ENCODE measurements at places on chromosomes 6 and 20.

GRCh38 chr6:21636876-21637275 is 43.3 kb downstream of the SOX4 start:
- DNase-seq: no peak

DNA sequence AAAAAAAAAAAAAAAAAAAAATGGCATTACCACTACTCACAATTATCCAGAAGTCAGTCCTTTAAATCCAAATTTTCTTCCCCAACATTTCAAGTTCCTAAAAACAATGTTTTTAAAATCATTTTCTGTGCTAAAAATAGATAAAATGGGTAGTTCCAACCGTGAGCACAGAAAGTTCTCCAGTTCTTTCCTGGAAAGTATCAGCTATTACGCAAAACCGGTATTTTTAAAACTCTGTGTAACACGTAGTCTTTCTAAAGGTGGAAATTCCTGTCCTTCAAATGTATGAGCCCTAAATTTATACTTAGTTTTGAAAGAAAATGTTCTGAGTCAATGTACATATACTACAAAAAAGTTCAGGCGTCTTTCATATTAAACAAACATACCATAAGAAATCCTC is 83.5 kb upstream of the SCAF8 start:
- DNase-seq: no peak

GRCh38 chr6:95094751-95095663 is 482.3 kb upstream of the MANEA start:
- DNase-seq: no peak

DNA sequence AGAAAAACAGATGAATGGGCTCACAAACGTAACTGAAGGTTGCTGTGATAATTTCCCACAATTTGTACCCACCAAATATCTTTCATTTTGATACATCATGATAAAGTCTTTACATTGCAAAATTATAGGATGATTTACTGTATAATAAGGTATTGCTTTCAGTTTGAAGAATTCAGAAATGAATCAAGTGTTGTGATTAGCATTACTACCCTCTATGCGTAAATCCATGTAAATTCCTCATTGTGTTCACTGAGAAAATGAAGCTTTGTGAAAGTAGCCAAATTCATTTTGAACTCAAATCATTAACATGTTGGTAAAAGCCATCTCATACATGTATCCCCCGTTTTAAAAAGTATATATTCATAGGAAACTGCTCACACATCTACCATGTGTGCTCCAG is 379.4 kb downstream of the ESR1 start:
- no peak for DNase-seq

DNA sequence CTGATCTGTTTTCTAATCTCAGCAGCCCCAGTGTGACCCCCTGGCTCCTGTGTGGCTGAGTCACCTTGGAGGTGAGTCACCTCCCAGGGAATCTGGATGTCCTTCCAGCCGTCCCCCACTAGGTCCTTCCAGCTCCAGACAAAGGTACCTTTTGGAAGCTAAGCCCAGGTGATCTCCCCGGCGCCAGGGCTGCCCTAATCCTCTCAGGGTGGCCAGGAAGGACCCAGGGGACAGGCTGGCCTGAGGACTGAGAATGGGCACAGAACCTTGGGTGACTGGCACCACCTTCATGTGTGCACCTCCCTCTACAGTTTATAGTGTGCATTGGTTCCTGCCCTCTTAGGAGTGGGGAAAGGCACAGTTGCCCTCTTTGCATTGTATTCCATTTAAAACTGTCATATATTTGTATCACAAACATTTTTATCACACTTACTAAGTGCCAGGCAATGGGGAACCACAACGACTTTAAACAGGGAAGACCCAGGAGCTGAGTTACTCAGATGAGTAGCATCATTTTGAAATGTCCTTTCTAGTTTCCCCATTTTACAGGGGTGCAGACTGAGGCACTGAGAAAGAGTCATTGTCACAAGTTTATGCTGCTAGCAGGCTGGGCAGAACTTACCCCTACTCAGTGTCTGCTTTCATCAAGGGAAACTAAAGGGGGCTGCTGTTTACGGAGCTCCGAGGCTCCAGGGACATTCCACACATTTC is 2.6 kb upstream of the BPIFB4 start:
- peak; percentile 8 for DNase-seq

- DNase-seq: no peak
Observed at GRCh38 chr20:49510562-49511122, 28.2 kb upstream of the KCNB1 start.

DNA sequence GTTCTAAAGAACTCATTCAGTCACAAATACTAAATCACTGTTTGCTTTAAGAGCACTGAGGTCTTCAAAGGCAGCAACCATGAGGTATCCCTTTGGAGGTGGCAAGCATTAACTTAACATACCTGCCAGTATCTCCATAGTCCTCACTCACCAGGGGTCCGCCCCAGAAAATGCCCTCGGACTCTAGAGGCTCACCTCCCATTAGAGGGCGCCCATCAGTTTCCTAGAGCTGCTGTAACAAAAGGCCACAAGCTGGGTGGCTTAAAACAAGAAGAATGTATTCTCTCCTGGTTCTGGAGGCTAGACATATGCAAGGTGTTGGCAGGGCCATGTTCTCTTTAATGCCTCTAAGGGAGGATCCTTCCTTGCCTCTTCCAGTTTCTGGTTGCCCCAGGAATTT is 12.0 kb upstream of the RNGTT start:
- DNase-seq: no peak

GRCh38 chr6:73030257-73030656 is 195.0 kb downstream of the KHDC1L start:
- DNase-seq: peak; percentile 2

DNA sequence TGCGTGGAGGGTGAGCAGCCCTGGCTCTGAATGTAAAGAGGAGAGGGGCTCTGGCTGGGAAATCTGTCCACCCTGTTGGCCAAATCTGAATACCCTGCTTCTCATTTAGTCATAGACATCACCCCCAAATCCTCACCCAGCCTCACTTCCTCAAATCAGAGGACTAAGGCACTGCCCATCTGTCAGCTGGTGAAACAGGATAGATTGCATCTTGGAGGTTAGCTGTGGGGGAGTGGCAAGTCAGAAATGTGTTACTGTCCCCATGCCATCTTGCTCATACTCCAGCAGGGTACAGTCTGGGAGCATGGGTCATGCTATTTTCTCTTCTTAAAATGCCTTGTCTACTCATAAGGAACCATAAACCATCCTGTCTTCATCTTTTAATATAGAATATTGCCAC is 9.5 kb upstream of the DTNBP1 start:
- no peak for DNase-seq

DNA sequence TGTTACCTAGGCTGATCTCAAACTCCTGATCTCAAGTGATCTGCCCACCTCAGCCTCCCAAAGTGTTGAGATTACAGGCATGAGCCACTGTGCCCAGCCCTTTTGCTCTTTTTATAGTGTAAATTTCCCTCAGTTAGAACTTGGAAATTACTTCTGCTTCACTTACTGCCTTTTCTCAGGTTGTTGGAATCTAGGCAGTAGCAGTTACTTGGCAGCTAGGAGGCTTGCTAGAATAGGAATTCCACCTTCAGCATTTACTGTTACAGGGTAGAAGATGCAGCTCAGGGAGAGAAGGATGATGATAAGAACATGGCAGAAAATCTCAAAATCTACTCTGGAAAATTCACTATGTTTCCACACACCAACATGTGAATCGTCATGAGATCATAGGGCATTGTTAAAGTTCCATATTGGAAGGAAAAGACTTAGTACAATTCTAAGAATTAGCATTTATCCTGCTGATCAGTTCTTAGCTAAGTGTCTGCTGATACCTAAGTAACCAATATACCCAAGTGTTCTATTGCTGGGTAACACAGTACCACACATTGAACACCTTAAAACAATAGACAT is 182.2 kb downstream of the SLC16A10 start:
- DNase-seq: no peak

DNA sequence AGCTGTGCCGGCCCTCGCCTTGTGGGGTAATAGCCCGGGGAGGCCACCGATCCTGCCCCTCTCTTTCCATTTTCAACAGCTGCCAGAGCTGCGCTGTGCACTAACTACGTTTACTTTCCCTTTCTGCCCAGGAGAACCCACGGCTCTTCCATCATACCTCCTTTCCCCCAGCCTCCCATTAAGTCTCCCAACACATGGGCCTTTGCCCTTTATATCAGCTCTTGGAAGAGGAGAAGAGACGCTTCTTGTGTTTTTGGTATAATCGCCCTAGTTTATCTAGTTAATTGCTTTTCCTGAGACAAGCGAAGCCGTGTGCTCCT is 637 bp downstream of the UBR2 start:
- no peak for DNase-seq

GRCh38 chr6:163750431-163751031 is 336.0 kb downstream of the QKI start:
- peak; percentile 13 for DNase-seq

DNA sequence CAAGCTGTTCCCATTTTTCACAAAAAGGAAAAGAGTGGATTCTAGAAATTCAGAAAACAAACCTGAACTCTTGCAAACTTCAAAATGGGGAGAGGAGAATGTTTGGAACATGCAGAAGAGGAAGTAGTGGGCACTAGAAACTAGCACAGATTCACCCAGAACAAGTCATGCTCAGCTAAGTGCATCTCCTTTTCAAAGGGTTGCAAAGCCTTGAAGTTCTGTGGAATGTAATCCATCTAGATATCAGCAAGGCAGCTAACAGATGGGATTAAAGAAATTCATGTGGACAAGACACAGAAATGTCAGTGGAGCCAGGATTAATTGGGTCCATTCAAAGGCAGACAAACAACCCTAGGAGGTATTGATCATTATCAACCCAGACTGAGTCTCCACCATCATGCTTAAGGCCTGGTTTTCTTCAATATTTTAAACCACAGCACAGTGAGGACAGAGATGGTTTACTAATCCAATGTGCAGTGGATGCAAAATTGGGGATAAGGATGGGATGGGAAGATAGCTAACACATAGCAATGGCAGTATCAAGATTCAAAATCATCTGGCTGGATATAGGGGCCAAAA is 31.3 kb downstream of the KCNK5 start:
- no peak for DNase-seq

All from activated CD4-positive, alpha-beta T cell treated with anti-CD3 and anti-CD28 coated beads, Interleukin-2, amount 50 U/mL, for 16 hours (primary cell).